ENCODE measurements at places on chromosomes 6 and 20.

DNA sequence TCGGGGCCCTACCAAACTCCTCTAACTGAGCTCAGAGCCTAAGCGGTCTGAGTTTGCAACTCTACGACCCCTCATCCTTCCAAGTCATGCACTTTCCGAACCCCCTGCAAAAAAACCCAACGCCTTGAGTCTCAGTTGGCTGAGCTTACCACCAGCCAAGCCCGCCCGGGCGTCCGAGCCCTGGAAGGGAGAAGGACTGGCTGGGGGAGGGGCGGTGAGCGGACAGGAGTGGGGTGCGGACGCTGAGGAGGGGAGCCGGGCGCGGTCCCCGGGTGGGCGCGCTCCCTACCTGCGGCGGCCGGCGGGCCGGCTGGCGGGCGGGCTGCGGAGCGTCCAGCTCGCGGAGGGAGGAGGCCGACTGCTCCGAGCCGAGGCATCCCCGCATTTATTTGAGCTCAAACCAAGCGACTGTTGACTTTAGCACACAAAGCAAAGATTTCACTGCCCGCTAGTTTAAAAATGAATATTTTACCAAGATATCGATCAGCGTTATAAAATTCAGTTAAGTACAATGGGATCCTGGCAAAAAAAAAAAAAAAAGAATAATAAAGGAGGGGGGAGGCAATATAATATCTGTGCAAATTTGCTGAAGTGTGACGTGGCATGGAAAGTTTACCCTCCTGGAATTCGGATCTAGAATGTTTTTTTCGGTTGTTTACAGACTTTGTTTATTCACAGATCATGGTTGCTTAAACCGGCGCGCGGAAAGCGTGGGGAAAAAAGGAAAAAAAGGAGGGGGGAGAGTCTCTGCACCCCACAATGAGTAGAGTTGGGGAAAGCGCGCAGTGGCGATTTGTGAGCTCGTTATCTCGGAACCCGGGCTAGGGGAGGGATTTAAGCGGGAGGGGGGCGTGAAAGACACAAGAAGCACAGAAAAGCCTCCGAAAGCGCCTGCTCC, 5.9 kb downstream of the FOXA2 start:
- no peak for DNase-seq

GRCh38 chr6:170140129-170140528, 150.7 kb downstream of the DLL1 start:
- DNase-seq = no peak

GRCh38 chr6:42026540-42026939, 23.8 kb upstream of the TAF8 start:
- no peak for DNase-seq

GRCh38 chr6:147820520-147820919, 312.0 kb downstream of the SAMD5 start:
- no peak for DNase-seq

- no peak for DNase-seq
Measured at GRCh38 chr6:145963216-145964068, 716 bp downstream of the SHPRH start.

GRCh38 chr20:58306421-58307261, 2.9 kb upstream of the RAB22A start:
- DNase-seq = peak; percentile 89

DNA sequence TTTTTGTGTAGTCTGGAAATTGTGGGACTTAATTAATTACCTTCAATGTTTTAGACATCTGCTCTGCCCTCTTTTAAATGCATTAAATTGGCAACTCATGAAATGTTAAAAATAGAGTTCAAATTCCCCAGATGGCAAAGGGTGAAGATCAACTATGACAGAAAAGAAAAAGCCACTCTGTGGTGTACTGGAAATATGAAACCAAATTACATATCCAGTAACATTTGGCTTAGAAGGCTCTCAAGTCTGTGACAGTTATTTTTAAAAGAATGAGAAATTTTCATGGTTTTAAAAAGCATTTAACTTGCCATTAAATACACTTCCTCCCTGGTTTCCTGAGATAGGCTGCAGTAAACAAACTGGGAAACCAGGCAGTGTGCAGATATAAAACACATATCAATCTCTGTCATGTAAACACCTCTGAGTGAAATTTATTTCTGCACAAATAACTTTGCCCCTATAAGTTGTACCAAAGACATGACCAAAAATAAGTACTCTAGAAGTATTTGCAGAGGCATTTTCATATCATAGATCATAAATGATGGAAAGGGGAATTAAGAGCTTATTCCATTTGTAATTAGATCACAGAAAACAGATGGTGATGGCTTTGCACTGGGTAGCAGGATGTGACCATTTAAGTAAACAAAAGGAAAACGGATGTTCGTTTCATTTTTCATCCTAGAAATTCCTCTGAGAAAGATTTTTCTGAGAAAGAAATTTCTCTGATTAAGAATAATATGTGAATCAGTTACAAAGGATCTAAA, 360.1 kb downstream of the SAMD5 start:
- no peak for DNase-seq

GRCh38 chr6:142537612-142538478, 236.0 kb downstream of the ADGRG6 start:
- peak; percentile 53 for DNase-seq

- peak; percentile 25 for DNase-seq
Measured at GRCh38 chr20:37543828-37544227, 16.2 kb upstream of the BLCAP start.

GRCh38 chr6:7759320-7759719, 33.4 kb downstream of the BMP6 start:
- DNase-seq = no peak

- DNase-seq = no peak
Measured at GRCh38 chr6:3006476-3006875, 6.8 kb downstream of the NQO2 start.

DNA sequence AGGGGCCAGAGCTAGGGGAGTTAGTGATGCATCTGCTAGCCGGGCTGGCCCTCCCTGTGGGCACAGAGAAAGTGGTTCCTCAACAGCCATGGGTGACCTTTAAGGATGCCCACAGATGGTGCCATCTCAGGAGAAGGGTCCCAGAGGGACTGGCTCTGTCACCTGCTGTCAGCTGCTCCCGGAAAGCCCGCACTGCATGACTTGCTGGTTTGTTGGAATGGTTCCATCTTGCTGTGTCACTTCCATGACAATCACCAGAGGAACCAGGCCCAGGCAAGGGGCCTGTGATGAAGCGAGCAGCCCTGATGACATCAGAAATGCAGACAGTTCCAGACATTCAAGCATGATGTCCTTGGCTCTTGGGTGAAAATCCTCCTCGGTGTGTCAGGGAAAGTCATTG, 125.2 kb downstream of the PHACTR3 start:
- no peak for DNase-seq

DNA sequence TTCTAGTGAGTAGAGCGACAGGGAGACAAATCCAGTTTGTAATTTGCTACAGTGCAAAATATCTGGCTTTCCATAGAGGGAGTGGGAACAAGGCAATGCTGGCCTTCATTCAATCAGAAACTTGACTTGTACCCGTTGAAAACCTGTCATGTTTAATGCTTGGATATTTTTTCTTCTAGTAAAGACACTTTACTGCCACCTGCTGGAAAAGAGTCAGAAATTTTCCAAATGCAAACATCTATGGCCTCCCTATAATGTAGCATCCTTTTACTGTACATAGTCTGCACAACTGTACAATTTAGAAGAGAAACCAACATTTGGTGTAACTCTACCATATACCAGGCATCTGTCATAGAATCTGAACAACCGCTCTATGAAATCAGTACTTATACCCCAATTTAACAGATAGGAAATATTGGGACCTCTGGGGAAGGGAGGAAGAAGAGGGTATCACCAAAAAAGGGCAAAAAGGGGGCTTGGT, 16.7 kb upstream of the TBC1D20 start:
- peak; percentile 73 for DNase-seq

GRCh38 chr20:57459278-57459677, 65.7 kb downstream of the CTCFL start:
- DNase-seq = no peak

DNA sequence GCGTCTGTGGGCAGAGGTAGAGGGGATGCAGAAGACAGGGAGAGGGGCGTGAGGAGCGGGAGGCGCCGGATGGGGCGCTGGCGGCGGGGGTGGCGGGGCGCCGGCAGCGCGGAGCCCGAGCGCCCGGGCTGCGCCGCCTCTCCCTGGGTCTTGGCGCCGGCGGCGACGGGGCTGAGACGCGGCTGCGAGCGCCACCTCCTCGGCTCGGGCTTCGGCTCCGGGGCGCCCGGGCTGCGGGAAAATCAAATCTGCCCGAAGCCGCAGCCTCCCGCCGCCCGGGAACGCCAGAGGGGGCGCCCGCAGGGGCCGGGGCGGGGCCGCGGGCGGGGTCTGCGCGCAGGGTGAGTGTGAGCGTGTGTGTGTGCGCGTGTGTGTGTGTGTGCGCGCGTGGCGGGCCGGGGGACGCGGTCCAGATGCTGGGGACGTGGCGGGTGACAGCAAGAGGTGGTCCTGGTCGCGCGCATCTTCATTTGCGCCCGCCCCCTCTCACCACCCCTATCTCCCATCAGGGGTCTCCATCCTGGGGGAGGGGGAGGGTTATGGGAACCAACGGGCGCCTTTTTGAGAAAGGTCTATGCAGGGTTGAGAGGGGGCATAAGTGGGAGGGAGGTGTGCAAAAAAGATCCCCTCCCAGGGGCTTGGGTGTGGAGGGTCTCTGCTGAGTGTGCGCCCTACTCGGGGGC, 646 bp upstream of the CPNE5 start:
- DNase-seq = peak; percentile 12

DNA sequence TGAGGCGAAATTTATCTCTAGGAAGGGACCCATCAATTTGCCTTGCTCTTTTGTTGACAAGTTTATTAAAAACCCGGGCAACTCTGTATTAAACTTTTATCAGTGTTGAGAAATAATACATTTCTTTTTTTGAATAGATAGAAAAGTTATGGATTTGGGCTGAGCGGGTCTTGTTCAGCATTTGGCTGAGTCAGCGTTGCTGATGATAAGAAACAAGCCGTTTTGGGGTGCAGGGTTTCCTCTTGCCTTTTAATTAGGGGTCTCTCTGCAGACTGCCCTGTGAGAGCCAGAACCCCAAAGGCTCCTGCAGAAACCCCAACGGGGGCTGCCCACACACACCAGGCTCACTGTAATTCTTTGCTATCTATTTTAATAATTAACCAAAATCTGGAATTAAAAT, 82.1 kb upstream of the SLCO4A1 start:
- DNase-seq = no peak

GRCh38 chr20:22993823-22994222, 41.3 kb upstream of the SSTR4 start:
- no peak for DNase-seq

DNA sequence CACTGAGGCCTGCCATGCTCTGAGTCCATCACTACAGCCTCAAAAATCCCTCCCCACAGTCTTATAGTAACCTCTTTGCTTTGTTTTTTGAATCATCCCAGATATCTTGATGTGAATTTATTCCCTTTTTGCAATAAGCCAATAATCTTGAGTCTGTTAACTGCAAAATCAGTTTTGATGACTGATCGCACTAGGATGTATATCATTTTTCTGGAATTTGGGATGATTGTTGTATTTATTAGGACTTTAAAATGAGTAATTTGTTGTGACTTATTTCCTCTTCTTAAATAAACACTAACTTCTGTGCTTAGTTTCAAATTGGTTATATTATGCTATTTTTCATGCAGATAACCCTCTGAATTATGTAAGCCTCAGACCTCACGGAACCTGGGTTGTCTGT, 5.6 kb downstream of the CST4 start:
- no peak for DNase-seq

GRCh38 chr6:110217266-110217665, 37.0 kb downstream of the CDC40 start:
- DNase-seq = no peak

DNA sequence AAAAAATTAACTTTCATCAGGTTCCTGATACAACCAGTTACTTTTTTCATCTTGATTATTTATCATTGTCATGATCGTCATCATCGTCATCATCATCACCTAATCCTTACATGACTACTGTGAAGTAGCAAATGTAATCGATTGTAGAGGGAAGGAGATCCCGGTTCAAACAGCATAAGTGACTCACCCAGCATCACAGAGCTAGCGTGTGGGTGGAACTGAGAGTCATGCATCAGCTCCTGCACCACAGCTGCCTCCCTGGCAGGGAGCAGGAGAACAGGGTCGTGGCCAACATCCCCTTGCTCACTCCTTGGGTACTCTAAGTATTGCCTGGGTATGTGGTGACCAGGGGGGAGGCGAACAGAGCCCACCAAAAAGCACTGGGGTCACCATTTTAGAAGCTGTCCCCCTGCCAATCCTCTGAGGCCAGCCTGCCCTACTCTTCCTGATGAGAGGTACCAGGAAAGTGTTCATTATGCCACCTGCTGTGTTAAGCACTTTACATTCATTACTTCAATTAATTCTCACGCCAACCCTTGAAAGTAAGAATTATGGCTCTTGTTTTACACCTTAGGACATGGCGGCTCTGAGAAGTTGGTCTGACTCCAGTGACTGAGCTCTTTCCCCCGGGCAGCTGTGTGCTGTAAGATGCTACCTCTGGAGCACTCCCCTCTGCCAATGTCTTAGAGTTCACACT, 425.2 kb downstream of the CD83 start:
- DNase-seq = peak; percentile 44

GRCh38 chr6:75135450-75135849, 70.4 kb downstream of the COL12A1 start:
- no peak for DNase-seq

GRCh38 chr6:52284131-52284459, 447 bp downstream of the MCM3 start:
- no peak for DNase-seq

DNA sequence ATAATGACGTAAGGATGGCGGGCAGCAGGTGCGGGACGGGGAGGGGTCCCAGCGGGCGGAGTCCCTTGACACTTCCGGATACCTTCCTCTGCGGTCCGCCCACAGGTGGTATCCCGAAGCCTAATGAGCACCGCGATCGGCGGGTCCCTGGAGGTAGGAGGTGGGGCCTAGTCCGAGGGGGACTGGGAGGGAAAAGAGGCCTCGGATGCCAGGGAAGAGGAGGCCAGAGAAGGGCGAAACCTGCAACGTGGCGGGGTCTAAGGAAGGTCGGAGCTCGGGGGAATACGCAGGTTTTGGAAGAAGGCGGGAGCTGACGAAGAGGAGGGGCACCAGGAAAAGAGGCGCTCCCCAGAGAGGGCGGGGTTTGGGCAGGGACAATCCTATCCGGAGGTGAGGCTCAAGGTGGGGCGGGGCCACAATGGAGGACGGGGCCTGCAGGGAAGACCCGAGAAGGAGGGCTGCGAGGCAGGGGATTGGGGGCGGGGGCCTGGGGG, 3.7 kb downstream of the PRSS16 start:
- peak; percentile 69 for DNase-seq

DNA sequence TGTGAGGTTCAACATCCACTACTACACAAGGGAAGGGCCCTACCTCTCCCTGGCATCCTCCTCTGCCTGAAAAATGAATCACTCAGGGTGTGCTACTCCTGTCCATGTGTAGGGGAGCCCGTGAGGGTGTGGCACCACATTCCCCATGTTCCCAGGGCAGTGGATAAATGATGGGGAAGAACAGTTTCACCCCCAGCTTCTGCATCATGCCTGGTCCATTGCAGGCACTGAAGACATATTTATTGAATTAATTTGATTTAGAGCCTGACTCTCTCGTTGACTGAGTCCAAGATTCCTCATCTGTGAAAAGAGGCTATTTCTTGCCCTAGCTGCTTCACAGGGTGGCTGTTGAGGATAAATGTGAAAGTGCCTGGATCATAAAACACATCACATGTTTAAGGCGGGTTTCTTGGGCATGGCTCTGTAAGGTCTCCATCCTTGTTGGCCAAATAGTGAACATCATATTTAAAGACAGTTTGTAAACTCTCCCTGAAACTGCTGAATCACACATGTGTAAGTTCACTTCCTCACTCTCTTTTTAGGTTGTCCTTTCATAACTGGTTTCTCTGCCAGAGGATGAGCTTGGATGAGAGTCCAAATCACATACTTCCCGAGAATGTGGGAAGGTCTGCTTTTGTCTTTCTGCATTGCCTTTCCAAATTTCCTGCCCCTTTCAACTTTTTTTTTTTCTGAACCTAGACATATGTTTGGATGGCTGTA, 79.7 kb upstream of the FYN start:
- DNase-seq = no peak
